Activated CD4-positive, alpha-beta T cell treated with anti-CD3 and anti-CD28 coated beads for 1 hour (primary cell): ENCODE measurements at places on chromosomes 4 and X.

DNA sequence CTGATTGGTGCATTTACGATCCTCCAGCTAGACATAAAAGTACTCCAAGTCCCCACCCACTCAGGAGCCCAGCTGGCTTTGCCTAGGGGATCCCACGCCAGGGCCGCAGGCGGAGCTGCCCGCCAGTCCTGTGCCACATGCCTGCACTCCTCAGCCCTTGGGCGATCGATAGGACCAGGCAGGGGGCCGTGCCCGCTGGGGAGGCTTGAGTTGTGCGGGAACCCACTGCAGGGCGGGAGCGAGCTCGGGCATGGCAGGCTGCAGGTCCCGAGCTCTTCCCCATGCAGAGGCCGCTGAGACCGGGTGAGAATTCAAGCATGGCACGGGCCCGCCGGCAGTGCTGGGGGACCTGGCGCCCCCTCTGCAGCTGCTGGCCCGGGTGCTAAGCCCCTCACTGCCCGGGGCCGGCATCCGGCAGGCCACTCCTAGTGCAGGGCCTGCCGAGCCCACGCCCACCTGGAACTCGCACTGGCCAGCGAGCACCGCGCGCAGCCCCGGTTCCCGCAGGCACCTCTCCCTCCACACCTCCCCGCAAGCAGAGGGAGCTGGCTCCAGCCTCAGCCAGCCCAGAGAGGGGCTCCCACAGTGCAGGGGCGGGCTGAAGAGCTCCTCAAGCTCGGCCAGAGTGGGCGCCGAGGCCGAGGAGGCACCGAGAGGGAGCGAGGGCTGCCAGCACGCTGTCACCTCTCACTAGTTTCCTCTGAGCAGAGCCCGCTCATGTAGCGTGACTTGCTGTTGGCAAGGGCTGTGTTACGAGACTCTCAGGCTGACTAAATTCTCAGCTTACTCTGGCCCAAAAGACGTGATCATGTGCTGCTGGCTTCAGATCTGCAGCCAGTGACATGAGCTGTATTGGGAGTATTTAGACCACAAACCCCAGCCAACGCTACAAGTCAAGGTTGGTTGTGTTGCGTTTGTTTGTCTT, 87.5 kb downstream of the TRAPPC11 start:
- DNase-seq: no peak

GRCh38 chr4:31598639-31599038, 878.5 kb downstream of the PCDH7 start:
- no peak for DNase-seq

DNA sequence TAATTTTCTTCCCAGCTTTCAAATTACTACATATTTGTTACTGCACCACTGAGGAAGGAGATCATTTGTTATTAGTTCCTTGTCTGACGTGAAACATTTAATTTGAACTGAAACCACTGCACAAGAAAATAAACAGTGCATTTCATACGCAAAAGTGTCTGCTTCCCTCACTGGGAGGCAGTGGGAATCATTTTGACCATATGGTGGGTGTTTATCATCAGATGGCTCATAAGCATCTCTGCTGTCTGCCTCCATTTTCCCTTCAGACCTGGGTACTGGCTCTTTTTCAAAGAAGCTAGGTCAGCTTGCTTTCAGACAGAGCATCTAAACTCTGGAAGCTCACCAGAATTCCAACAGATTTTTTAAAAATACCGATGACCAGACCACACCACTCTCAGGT, 135.2 kb downstream of the PCDH19 start:
- no peak for DNase-seq

DNA sequence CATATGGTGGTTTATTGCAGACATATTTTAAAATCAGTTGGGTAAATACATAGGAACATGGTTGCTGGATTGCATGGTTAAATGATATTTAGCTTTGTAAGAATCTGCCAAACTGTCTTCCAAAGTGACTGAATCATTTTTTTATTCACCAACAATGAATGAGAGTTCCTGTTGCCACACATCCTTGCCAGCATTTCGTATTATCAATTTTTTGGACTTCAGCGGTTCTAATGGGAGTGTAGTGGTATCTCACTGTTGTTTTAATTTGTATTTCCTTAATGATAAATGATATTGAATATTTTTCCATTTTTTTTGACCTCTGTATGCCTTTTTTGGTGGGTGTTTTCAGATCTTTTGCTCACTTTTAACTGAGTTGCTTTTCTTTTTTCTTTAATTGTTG, 1.4 kb upstream of the MTHFD2L start:
- no peak for DNase-seq

DNA sequence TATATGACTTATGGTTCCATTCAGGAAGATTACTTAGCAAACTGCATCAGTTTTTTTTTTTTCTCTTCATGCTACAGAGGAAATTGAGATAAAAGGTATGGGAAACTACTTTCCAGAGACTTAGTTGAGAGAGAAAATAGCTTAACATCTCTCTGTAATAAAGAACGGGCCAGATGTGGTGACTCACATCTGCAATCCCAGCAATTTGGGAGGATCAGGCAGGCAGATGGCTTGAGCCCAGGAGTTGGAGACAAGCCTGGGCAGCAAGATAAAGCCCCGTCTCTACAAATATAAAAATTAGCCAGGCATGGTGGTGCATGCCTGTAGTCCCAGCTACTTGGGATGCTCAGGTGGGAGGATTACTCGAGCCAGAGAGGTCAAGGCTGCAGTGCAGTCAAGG, 271.2 kb upstream of the TENM3 start:
- DNase-seq: no peak

DNA sequence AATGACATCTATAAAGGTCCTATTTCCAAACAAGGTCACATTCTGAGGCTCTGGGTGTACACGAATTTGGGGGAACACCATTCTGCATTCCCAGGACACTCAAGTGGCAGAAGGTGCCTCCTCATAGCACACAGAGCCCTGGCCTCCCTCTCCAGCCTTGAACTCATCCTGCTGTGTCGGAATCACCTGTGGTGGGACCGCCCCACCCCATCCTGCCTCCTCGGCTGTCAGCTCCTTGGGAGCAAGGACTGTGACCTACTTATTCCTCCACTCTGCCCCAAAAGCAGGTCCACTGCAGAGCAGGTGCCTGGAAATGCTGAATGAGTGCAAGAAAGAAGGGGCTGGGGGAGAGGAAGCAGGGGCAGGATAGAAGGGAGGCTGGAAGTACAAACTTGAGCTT, 33.5 kb downstream of the HTRA3 start:
- no peak for DNase-seq

GRCh38 chrX:34893741-34894140, 48.9 kb upstream of the FAM47B start:
- DNase-seq: no peak

DNA sequence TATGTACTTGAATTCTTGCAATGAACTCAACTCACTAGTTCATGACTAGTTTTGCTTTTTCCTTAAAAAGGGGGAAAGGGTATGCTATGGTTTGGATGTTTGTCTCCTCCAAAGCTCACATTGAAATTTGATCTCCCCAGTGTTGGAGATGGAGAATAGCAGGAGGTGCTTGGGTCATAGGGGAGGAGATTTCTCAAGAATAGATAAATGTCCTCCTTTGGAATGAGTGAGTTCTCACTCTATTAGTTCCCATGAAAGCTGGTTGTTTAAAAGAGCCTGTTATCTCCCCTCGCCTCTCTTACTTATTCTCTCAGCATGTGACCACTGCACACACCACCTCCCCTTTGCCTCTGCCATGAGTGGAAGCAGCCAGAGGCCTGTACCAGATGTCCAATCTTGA, 109.4 kb upstream of the INTU start:
- DNase-seq: no peak

DNA sequence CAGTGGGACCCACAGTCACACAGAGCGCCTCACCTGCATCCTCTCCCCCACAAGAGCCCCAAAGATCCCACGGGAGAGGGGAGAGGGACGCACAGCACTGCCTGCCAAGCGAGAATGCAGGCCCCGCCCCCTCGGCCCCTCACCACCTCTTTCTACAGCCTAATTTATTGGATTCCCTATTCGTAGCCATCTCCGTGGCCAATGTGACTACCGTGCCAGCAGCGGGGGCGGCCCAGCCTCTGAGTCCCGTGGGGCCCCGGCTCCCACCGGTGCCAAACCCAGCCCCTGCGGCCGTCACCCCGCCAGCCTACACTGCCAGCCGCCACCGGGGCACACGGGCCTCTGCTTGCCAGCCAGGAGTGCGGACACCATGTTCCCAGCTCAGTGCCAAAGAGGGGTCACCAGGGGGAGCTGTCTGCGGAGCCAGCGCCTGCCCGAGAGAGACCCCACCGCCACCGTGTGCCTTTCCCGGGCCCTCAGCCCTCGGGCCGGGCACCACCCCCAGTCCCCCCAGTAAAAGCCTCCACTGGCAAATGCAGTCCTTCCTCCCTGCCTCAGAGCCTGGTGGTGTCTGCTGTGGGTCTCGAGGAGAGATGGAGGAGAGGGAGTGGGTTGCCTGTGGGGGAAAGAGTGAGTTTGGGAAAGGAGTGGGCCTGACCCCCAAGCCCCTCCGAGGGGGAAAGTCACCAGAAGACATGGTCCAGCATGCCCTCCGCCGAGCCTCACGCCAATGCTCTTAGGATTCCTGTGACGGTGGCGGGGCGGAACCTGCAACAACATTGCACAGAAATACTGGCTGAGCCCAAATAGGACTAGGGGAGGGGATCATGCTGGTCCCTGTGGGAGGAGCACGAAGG, 19.6 kb upstream of the PLXNB3 start:
- no peak for DNase-seq

- DNase-seq: no peak
Measured at GRCh38 chr4:79980448-79980847, 92.6 kb downstream of the ANTXR2 start.

- DNase-seq: no peak
Measured at GRCh38 chr4:155795991-155796390, 37.2 kb downstream of the GUCY1B1 start.

GRCh38 chrX:42678133-42678532, 99.8 kb downstream of the PPP1R2C start:
- no peak for DNase-seq

GRCh38 chrX:30228526-30228925, 1.9 kb upstream of the MAGEB3 start:
- no peak for DNase-seq

DNA sequence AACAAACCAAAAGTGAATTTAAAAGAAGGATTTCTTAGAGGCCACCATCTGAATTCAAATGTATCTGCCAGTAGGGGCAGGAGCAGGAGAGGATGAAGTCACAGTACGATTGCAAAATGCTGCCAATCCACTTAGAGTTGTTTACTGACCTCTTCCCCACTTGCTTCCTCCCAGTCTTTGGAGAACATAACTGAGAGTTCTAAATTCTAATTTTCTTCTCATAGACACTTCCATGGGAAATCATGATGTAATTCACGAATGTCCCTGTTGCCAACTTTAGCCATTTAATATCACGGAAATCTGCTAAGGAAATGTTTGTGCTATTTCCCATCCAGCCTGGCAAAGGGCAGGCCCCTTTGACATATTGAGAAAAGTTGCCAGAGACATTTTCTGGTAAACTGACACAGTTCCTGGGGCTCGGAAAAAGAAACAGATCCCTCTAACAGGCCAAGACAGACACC, 33.6 kb upstream of the NOCT start:
- no peak for DNase-seq

DNA sequence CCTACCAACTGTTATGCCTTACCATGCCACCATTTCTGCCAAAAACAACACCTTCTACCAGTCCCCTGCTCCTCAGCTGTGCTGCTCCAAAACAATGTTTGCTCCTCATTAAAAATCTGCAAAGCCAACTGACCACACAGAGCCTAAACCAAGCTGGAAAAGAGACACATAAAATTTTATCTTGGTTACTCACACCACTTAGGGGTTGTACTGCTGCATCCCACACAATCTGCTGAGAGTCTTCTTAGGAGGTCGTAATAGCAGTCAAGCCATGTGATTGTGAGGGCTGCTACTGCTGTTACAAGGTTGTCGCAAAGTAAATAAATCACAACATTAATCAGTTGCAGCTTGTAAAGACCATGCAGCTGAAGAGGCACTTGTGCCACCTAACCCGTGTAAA, 607.4 kb upstream of the FAM241A start:
- no peak for DNase-seq

GRCh38 chr4:42436928-42437565, 39.8 kb downstream of the SHISA3 start:
- no peak for DNase-seq

GRCh38 chr4:106548446-106549044, 180.0 kb upstream of the GIMD1 start:
- DNase-seq: no peak

GRCh38 chrX:148380650-148381561, 119.5 kb upstream of the AFF2 start:
- peak; percentile 8 for DNase-seq

- no peak for DNase-seq
Measured at GRCh38 chrX:44898411-44899221, 25.6 kb downstream of the KDM6A start.

- DNase-seq: no peak
Measured at GRCh38 chr4:87843936-87844335, 11.2 kb downstream of the MEPE start.

DNA sequence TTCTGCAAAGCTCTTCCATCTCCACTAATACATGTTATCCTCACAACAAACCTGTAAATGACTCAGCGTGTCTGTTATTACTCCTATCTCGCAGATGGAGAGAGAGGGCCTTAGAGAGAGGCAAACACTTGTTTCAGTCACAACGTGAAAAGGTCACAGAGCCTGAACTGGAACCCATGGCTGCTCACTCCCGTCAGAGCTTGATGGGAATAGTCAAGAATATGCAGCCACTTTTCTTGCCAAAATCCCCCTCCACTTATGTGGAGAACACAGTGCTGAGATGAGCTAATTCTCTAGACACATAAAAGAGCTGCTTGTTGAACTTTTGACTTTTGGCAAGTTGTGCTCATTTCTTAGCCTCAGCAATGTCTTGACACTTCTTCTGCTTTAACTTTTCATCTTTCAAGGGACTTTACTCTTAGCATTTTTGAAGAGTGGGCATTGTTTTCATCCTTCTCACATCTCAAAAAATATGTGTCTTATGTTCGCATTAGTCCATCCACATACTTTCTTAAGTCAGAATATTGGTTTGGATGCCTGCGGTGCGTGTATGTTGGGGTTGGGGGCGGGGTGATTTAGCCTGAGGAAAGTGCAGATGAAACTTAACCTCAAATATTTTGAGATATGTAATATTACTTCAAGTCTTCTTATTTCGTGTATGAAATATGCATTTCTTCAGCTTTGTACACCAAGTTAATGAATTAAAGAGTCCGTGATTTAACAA, 69.2 kb downstream of the SYNPO2 start:
- DNase-seq: no peak

GRCh38 chr4:175290401-175290800, 372.2 kb downstream of the ADAM29 start:
- no peak for DNase-seq

- no peak for DNase-seq
Measured at GRCh38 chr4:125123570-125124109, 191.1 kb upstream of the FAT4 start.

DNA sequence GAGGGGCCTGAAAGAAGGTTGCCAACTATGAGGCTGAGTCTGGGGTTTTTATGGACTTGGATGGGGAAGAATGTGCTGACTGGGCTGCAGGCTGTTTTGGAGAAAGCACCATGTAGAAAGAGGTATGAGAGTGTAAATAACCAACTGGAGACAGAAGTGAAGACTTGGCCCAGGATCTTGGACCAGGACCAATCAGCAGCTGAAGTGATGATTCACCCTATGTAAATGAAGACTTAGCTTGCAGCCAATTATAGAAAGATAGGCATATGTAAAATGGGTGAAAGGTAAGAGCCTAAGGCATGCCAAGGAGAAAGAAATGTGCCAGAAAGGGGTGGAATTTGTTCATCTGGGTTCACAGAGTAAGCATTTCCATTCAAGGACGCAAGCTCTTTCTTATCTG, 856.7 kb upstream of the PRKX start:
- DNase-seq: no peak
